GDM1 (cell line): ENCODE measurements at places on chromosomes 7 and 10.

- DNase-seq, result no peak
These were observed 41.6 kb upstream of the FOXI2 start for GRCh38 chr10:127695431-127695830.

DNA sequence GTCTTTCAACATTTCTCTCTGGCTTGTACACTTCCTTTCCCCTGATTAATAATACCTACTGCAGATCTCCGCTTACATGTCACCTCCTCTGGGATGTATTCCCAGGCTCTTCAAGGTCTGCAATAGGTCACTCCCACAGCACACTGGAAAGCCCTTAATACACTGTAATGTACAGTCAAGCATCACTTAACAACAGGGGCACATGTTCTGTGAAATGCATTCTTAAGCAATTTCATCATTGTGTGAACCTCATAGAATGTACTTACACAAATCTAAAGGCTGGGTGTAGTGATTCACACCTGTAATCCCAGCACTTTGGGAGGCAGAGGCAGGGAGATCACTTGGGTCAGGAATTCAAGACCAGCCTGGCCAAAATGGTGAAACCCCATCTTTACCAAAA, 1.9 kb downstream of the COX15 start:
- DNase-seq, result no peak

DNA sequence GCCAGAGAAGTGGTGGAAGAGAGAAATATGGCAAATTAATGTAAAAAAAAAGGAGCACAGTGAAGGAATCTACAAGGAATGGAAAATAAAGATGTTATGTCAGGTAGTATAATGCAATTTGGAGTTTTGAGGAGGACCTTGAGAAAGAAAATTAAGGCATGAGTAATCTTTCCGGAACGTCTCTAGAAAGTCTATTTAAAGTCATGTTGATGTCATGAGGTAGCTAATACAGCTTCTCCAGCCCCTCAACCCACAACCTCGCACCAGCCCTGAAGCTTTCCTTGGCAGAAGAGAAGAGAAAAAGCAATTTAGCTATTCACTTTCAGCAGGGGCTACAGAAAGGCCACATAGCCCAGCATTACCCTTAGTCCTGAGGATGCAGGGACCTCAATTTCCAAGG, 22.5 kb downstream of the TRDMT1 start:
- no peak for DNase-seq

- DNase-seq, result no peak
These were observed 167.0 kb downstream of the GATA3 start for GRCh38 chr10:8221451-8221850.

DNA sequence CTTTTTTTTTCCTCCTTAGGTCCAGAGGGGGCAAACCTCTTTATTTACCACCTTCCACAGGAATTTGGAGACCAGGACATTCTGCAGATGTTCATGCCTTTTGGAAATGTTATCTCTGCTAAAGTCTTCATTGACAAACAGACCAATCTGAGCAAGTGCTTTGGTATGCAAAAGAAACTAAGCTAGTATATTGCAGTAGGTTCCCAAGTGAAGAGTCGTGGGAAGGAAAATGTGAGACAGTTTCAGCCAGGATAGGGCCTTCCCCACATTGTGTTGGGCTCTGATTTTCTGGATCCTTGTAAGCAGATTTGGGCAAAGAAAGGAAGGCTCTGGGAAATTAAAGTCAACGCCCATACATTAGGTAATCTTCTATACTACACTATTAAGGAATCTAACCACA, 285.6 kb downstream of the USP6NL start:
- no peak for DNase-seq

GRCh38 chr10:8726084-8726778, 671.7 kb downstream of the GATA3 start:
- DNase-seq, result no peak

DNA sequence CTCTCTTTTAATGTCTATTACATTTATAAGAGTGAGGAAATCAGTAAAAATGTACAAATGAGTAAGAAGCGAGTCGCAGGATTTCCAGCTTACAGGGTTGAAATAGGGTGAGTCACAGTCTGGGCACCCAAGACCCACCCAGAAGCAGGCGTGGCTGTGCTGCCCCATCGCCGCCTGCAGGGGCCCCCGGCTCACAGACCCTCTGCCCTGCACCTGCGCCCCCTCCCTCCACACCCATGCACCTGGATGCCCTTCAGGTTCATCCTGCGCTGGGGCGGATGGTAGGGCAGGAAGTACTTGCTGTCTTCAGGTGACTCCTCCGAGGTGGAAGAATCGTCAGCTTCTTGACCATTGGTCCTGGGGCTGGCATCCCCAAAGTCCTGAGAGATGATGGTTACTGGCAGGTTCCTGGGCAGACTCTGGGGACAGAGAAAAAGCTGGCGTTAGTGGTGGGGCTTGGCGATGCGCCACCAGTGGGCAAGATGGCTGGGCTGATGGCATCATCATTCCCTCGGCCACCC, 90.2 kb upstream of the GNA12 start:
- no peak for DNase-seq

DNA sequence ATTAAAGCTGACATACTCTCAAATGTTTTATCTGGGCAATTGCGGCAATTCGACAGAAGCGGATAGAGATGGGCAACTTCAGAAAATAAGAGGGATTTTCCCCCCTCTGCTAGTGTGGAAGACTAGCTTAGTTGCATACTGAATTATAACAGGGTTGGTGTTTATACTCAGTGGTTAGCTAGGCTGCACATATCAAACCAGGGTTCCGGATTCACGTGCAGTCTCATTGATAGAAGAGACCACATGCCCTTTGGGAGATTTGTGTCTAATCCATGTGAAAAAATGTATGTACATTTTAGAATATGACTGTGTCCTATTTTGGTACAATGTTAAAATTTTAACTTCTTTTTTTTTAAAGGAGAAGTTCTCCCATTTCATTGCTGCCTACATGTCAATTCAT, 136.9 kb upstream of the FZD1 start:
- DNase-seq, result no peak

- DNase-seq, result no peak
These were observed 6.6 kb upstream of the FAM3C start for GRCh38 chr7:121402701-121403100.

DNA sequence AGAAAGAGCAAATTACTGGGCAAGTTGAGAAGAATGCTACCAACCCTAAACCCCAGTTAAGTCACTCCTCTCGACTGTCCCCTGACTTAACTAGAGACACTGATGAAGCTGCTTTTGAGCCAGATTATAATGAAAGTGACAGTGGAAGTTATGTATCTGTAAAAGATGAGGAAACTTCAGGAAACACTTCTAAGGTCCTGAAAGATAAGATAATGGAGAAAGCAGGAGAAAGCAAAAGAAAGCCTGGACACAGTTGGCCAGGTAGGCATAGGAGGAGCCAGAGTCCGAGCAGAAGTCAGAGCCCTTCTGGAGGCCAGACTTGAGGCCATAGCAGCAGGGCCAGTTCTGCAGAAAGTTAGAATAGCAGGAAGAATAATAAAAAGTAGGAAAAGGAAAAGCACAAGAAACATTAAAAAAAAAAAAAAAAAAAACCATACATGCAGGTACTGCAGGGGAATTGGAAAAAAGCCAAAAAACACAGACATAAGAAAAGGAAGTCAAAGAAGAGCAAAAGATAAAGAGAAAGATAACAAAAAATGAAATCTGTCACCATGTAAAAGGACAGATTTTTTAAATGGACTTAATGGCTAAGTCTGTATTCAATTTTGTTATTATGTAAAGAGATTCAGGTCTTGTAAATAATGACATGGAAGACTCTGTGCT, 101.0 kb upstream of the KCNMA1 start:
- no peak for DNase-seq

DNA sequence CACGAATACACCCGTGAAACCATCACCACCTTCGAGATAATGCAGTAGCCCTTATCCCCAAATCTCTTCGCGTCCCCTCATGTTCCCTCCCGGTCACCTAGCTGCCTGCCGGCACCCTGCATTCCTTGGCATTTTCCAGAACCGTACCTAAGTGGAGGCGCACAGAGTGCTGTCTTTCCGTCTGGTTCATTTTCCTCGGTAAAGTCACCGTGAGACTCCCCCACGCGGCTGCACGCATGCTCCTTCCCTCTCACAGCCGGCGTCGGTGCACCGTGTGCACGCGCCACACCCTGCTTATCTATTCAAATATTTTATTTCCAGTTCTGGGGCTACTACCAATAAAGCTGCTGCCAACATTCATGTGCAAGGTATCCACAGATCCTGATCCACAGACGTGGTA, 65.5 kb upstream of the NKX6-2 start:
- no peak for DNase-seq

GRCh38 chr7:100090527-100091410, 2.0 kb downstream of the COPS6 start:
- no peak for DNase-seq
